Activated CD8-positive, alpha-beta memory T cell treated with anti-CD3 and anti-CD28 coated beads, Interleukin-2, amount 50 U/mL, for 4 hours (primary cell): ENCODE measurements at places on chromosomes 11 and 22.

DNA sequence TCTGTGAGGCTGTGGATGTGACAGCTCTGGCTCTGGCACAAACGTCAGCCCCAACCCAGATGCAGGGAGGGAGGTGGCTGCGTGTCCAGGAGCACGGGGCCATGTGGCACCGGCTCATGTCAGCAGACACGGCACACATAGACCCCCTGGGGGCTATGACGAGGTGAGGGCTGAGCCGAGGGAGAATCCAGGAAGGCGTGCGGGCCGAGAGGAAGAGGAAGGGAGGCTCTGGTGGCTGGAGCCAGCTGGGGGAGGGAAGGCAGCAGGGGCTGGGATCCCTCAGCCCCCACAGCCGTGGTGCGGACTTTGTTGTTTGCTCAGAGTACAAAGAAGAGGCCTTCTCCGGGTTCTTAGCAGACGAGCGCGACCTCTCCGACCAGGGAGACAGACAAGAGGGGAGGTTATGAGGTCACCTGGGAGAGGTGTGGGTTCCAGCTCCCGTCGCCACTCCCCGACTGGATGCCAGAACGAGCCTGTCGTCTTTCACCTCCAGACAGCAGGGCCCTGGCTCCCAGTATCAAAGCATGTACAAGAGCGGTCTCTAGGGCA is 46.1 kb downstream of the CDKN1C start:
- no peak for DNase-seq

DNA sequence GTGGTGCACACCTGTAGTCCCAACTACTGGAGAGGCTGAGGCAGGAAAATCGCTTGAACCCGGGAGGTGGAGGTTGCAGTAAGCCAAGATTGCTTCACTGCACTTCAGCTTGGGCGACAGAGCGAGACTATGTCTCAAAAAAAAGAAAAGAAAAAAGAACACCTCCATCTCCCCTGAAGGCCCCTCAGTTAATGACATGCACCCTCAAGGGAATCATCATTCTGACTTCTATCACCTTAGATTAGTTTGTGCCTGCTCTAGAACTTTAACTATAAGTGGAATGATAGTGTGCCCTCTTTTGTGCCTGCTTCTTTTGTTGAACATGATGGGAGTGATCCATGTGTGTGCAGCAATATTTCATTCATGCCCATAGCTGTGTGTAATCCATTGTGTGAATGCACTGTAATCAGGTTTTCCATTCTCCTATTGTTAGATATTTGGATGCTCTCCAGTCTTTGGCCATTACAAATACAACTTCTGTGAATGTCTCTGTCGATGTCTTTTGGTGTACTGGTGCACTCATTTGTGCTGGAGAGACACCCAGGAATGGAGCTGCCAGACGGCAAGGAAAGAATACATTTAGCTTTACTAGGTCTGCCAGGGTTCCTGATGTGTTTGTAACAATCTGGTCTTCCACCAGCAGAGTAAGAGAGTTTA is 883 bp upstream of the VPREB3 start:
- no peak for DNase-seq

DNA sequence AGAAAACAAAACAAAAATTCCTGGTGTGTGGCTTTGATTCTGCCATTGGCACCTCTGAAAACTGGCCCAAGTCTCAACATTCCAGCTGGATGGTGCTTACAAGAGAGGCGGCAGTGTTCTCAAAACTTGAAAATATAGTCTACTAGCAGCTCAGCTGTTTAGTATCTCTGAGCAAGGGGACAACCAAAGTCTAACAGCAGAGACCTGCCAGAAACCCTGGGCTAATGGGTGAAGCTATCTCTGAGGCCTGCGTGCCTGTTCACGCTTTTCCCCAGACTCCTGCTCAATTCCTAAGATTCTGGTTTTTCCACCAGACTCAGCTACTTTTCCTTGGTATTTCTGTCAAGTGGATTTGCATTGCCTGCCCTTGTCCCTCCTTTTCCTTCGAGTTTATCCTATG is 17.9 kb downstream of the TMEM218 start:
- no peak for DNase-seq

- DNase-seq: no peak
Measured at GRCh38 chr11:65872586-65873317, at the start of gene EFEMP2. EFEMP2 (minus strand) TSS chr11:65872800; CDS start chr11:65872354, 446 bp downstream.

DNA sequence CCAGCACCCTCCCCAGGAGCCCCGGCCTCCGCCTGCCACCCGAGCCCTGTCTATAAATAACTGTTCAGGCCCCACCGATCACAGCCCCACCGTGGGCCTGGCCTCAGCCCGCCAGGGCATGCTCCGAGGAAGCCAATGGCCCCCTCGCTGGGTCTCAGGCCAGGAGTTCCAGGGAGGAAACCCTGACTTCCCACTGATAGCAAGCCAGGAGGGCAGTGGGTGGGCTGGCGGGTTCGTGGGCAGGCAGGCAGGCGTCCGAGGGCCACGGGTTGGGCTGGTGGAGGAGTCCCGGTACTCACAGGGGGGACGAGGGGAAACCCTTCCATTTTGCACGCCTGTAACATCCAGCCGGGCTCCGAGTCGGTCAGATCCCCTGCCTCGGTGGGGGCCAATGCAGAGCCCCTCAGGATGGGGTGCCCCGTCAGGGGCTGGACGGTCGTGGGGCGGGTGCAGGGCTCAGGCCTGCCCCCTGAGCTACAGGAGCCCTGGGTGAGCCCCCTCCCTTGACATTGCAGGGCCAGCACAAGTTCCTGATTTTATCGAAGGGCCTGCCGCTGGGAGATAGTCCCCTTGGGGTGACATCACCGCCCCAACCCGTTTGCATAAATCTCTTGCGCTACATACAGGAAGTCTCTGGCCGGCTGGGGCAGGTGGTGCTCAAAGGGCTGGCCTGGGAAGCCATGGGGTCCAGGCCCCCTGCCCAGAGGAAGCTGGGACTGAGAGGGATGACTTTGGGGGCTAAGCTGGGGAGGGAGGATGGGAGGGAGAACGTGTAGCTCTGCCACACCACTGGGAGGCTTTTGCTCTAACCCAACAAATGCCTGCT is at the start of gene SPI1:
Gene SPI1, minus strand, starts transcription at position 538 of the 826 bp plus-strand sequence. Its CDS starts 194 bp downstream, at position 344.
- no peak for DNase-seq

DNA sequence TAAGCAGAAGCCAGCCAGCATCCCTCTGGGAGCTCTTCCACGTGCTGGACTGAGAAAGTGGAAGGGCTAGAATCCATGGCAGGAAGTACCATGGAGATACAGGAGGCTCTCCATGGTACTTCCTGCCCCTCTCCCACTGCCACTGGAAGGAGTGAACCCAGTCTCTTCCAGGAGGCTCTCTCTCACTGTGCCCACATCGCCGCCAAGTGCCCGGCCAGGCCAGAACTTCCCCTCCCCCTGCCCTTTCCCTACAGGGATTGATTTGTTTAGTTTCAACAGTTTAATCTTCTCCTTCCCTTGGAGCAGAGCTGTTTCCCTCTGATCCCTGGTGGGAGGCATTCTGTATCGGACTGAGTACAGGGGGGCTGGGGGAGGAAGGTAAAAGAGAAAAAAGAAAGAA is 133.6 kb downstream of the DSCAML1 start:
- no peak for DNase-seq

DNA sequence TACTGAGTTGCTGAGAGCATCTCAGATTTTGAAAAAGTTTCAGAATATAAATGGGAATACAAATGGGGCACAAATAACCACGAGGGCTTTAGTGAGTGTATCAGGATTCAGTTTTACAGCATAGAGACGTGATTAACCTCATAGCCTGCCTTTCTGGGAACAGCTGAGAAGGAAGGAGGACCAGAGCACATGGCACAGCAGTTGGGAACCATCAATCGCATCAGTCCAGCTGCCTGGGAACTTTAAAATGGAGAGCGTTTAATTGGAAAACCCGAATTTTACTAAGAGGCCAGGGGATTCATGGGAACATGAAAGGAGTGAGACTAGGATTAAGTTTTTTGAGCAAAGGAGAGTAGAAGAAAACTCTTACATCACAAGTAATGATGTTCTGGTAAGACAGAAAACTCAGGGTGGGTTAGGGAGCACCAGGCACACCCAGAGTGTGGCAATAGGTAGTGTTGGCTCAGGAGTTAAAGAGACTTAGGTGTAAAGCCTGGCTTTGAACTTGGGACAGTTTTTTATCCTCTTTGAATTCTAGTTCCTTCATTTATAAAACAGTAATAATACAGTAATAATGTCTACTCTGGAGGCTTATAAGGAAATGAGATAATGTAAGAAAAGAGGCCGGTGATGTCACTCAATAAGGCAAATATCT is 40.2 kb downstream of the FZD4 start:
- DNase-seq: no peak
